ENCODE measurements at places on chromosomes 5 and 9. TPM values are rescaled to one million over a fixed set of nuclear protein-coding genes. Genes with fewer than 3 reads are reported as not detected.

DNA sequence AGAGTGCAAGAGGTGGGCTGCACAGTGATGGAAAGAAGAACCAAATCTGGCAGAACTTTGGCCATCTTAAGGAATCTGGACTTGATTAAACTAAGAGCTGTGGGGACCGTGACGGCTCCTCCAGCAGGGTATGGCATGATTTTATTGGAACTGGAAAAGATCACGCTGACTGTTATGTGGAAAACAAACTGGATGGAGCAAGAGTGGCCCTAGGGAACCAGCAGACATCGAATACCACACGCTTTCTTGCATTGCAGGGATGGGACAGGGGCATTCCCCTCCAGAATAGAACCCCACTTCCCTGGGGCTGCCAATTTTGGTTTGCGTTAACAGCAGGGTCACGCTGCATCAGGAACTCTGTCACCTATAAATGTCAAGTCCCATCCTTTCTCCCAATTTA lies 38.8 kb downstream of the INSYN2B start:
- no peak for DNase-seq

- no peak for DNase-seq
Observed at GRCh38 chr5:177435847-177436536, 9.5 kb downstream of the GRK6 start.

GRCh38 chr5:131953969-131954368 lies 8.5 kb upstream of the MEIKIN start:
- DNase-seq = no peak

GRCh38 chr5:157541447-157542118 lies 34.0 kb downstream of the ADAM19 start:
- no peak for DNase-seq

GRCh38 chr5:40578501-40579451 lies 100.9 kb upstream of the PTGER4 start:
- DNase-seq = no peak

GRCh38 chr5:28254846-28255245 lies 1216.5 kb upstream of the CDH9 start:
- DNase-seq = no peak

MSMP gene
- not detected for total RNA-seq

DNA sequence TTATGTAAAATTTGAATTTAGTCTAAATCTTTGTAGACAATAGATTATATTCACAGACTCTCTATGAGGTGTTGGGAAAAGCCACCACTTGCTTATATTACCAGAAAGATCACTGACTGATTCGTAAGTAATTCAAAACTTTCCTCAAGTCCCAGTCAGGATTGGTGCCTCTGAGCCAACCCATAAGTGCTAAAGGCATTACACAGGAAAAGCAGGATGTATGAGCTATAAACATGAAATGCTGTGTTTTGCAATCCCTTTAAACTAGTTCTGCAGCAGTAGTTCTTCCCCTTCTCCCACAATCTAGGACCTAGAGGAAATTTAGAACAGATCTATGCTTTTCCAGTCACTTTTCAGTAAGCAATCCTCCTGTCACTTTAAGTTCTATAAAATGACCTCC lies 48.0 kb downstream of the SHLD3 start:
- DNase-seq = no peak

DNA sequence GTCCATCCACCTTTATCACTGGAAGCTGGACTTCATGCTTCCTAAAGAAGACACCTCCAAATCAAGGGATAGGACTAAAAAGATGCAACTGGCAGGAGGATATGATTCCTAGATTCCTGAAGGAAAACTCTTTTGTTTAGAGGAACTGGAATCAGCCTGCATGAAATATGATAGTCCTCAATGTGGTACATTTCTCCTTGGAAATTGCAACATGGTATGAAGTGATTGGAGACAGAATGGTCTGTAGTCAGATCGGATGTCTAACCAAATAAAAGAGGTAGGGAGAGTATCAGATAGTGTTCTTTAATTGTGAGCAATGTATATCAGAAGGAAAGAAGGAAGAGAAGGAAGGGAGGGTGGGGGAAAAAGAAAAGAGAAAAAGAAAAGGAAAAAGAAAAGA lies 116.1 kb upstream of the FSTL4 start:
- no peak for DNase-seq

- no peak for DNase-seq
Observed at GRCh38 chr5:121667292-121667691, 184.4 kb upstream of the FTMT start.

DNA sequence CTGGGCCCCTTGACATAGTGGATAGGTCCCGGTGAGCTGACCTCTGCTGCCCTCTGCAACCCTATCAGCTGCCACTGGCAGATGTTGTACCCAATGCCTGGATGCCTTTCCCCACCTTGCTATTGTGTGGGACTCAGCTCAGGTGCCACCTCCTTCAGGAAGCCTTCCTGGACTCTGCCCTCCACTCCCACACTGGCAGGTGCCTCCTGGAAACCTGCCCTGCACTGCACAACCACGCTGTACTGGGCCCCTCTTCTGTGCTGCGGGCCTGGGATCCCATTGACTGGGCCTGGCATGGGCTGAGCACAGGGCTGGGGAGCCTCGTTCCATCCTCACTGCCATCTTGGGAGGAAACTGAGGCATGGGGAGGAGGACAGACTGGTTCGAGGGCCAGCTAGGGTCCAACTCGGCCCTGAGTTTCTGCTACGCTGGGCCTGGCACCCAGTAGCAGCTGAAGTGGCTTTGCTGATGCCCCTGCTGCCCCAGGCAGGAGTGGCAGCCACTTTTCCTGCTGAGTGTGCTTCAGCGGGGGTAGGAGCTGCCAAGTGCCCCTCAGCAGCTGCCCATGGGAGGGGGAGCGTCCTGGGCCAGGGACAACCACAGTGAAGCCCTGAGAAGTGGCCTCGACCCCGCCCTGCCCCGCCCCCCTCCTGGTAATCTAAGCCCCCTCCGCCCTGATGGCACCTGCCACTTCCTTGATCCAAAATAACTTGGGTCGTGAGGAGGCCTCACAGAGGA lies 1.3 kb downstream of the AK1 start:
- DNase-seq = no peak

All from sigmoid colon (tissue), 7 donors.